ENCODE measurements at places on chromosomes 1 and 21.

DNA sequence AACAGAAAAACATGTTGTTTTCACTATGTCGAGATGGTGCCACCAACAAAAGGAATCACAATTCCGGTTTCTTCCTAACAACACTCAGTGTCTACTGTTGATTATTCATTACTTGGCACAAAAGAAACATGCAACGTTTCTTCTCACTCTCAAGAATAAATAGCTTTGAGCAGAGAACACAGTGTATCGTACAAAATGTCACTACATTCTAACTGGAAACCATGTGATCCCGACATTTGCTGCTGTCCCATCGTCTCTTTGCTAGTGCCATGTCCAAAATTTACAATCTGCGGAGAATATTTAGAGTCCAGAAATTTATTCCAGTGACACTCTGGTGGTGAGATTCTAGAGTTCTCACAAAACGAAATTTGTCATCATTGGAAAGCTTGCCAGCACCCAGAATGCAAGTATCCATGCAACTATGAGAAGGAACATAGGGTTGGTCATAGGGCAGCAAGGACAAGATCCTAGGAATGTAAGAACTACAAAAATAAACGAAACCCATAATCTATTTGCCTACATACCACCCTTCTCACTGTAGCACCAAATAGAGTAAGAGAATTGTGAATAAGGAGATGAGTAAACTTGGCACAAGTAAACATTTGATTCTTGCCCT, 505.1 kb downstream of the LTN1 start:
- no peak for DNase-seq

DNA sequence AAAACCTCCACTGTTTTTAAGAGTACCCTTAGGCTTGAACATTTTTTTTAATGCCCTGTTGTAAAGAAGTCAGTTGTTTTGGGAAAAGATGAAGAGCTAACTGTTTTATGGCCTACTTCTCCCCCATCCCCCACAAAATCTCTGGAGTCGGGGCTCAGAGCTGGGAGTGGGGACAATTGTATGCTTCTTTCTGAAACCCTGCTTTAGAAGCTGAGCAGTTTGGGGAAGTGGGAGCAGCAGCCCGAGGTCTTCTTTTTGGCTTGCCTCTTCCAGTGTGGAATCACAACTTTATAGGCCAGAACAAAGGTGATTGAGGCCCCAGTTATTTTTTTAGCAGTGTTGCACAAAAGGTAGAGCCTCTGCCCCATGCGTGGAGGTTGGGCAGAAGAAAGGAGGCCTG, 25.2 kb downstream of the PPP2R5A start:
- DNase-seq, result no peak

DNA sequence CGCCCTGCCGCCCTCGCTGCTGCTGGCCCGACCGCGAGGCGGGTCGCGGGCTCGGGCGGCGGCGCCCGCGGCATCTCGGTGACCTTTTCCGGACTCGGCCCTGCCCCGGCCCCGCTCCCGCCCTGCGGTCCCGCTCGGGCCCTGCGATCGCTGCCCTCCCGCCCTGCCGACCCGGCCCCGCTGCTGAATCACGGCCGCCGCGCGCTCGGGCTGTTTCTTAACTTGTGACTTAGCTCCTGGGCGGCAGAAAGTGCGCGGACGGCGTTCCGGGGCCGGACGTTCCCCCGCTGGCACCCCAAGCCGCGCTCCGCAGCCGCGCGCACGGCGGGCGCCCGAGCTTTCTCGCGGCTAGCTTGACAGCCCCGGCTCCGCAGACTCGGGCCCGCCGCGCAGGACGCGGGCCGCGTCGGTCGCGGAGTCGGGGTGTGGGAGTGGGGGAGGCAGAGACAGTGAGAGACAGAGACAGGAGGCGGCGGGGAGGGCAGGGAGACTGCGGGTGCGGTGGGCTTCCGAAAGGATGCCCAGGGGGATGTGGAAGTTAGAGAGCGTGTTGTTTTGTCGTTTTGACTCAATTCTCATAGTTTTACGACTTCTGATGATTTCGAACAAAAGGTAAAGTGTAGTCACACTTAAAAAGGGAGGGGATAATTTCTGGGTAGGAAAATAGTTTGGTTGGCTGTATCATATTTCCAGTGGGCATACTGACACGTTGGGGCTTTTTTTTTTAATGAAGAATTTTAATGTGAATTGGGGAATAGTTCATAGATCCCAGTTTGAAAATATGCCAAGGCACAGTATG, 49.8 kb downstream of the PRDM2 start:
- no peak for DNase-seq

- no peak for DNase-seq
These were observed 87.1 kb upstream of the TNR start for GRCh38 chr1:175830500-175830899.

DNA sequence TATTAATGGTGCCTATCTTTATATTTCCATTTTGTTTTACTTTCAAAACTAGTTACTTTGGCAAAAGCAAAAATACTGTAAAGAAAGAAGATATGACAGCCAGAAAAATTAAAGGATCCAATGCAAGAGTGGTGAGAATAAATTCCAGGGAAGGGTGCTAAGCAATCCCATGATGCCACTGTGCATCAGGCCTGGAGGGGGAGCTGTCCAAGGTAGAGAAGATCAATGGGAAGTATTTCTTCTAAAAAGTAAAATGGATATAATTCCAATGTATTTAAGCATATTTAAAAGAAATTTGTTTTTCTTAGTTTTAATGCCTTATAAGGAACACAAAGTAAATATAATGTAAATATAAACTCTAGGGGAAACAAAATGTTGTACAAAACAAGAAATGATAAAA, 1382.2 kb upstream of the B3GALT2 start:
- DNase-seq, result no peak

DNA sequence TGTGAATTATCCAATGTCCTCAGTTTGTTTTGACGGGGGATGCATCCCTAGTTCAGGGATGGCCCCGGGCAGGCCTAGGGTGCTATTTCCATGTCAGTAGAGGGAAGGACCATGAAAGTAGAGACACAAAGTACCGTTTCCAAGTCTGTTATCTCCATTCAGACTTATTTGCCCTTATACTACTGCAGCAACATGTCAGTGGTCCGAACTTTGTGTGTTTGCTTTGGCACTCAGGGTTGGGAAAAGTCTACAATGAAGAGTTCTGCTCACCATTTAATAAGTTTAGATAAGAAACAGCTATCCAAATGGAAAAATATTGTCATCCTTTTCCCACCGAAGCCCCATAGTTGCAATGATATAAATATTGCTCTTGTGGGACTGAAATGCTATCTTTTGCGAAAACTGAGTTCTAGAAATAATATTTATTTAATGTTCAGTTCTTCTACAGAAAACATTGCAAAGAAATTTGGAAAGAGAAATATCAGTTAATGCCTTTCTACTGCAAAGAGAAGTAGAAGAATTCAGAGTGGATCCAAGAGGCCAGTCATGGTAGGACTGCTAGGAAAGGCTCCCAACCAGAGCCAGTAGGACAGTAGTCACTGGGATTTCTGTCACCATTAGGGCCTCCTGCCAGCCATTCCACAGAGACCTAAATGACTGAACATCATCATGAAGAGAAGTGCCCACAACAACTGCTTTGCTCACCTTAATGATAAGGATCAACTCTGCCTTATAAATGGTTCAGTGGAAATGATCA, 11.5 kb upstream of the AGT start:
- DNase-seq, result no peak

DNA sequence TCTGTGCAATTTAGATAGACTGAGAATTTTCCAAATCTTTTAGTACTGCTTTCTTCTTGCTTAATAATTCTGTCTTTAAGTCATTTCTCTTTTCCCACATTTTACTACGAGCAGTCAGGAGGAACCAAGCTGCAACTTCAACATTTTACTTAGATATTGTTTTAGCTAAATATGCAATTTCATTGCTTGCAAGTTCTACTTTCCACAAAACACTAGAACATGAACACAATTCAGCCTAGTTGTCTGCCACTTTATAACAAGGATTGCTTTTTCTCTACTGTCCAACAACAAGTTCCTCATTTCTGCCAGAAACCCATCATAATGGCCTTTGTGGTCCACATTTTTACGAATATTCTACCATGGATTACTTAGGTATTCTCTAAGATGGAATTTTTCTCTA, 36.6 kb downstream of the SORT1 start:
- DNase-seq, result no peak

- DNase-seq, result no peak
These were observed 1.9 kb downstream of the CHIT1 start for GRCh38 chr1:203227371-203228083.

DNA sequence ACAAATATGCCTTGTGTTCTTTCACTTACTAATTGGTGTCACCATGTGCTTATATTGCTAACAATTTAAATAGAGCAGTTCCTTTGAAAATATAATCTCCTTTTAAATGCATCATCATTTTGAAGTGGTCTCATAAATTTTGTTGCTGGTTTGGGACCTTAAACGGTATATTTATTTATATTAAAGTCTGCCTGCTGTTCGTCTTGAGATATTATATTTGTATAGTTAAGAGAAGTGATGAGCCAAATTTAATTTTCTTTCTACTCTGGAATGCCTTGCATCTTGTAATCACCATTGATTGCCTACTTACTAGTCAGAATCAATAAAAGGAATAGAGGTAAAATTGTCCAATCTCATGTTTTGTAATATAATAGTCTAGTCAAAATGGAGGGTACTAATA, 91.6 kb downstream of the NTNG1 start:
- no peak for DNase-seq

GRCh38 chr21:38140207-38140903, 116.4 kb upstream of the KCNJ15 start:
- peak; percentile 51 for DNase-seq

GRCh38 chr1:245031041-245031440, 123.7 kb upstream of the KIF26B start:
- DNase-seq, result no peak

DNA sequence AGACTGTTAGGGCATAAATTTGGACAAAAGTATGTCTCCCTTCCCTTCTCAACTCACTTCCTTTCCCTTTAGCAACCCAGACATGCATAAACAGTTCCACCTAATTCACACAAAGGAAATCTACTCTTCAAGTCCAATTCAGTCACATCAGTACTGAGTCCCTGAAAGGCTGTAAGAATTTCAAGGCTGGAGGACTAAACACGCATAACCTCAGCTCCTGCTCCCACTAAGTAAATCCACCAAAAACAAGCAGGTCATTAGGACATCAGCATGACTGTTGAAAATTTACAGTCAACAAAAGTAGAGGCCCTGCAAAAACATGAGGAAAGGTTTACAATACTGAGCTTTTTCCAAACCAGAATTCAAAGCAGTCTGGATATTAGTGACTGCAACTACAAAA, 18.4 kb downstream of the SETD4 start:
- no peak for DNase-seq

DNA sequence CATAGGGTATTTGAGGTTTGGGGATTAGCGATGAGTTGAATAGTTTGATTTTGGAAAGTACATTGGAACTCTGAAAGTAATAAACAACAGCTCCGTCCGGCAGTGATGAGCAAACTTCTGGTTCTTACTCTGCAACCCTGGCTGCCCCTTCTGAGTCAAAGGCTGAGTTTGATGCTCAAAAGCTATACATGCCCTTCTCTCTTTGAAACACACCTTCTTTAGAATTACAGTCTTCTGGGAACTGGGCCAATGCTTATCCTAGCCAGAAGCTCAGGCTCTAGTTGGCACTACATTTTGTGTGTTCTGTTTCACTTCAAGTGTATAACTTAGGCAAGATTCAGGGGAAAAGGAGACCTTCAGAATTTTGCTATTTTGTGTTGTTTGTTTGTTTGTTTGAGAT, 9.3 kb downstream of the AHCYL1 start:
- peak; percentile 36 for DNase-seq

DNA sequence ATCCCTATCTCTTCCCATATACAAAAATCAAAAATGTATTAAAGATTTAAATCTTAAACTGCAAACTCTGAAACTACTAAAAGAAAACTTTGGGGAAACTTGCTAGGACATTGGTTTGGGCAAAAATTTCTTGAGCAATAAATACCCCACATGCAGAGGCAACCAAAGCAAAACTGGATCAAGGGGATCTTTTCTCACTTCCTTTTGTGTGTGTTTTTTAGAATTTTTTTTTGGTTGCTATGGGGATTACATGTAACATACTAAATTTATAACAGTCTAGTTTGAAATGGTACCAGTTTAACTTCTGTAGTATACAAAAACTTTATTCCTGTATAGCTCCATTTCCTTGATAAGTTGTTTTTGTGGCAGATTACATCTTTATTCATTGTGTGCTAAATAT, 16.8 kb downstream of the MAST2 start:
- no peak for DNase-seq

DNA sequence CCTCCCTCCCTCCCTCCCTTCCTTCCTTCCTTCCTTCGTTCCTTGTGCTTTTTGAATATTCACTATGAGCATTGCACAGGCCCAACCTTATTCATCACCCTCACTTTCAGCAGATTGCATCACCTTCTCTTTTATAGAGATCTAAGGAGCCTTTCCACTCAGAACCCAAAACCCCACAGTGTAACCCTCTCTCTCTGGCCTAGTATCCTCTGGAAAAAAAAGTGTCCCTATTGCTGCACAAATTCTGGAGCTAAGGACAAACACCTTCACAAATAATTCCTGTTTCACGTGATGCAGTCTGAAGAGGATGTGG, 25.6 kb downstream of the OR10J5 start:
- DNase-seq, result no peak

DNA sequence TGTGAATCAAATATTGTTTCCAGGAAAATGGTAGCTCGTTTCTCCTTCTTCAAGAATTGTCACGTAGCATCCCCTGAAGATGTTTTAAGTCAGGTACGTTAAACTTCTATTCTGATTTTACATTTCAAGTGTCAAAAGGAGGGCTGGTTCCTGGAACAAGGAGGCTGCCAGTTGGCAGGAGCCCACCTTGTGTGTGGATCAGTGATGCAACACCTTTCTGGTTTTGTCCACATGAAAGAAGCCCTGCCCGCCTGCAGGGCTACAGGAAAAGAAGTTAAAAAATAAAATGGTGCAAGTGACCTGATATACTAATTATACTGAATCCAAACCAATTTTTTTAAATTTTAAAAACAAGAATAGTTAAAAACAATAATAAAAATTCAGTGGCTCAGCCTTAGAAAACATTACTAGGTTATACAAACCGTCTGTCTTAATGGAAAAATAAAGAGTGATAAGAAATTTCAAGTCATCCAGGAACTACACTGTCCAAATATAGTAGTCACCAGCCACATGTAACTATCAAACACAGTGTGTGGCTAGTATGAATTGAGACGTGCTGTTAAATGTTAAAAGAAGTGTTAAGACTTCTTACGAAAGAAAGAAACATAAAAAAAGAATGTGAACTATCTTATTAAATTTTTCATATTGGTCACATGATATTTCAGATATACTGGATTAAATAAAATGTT, 123.1 kb downstream of the APP start:
- DNase-seq, result no peak

All from right lung (tissue), 10 donors.